Activated T-helper 1 cell treated with anti-CD3 and anti-CD28 coated beads, Interleukin-2, amount 50 U/mL, for 16 hours (primary cell): ENCODE measurements at places on chromosomes 3 and 15.

- DNase-seq, result no peak
Measured at GRCh38 chr3:50978991-50979667, 304.4 kb downstream of the DOCK3 start.

DNA sequence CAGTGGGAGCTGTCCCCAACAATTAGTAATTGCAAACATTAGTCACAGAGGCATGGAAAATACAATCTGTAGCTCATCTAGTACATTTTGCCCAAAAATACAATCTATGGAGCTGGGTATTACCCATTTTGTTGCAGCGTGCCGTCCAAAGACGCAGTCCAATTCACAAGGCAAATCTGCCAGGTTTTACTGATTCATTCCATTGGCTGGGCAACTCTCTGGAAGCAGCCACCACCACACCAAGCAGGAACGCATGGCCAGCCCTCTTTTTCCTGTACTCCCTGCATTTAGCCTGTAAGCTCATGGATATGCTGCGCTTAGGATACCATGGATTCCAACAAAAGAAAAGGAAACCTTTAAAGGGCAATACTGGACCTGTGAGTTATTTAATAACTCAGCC lies 60.5 kb upstream of the ARRDC4 start:
- DNase-seq, result no peak

GRCh38 chr3:17905996-17906395 lies 163.6 kb upstream of the TBC1D5 start:
- no peak for DNase-seq

DNA sequence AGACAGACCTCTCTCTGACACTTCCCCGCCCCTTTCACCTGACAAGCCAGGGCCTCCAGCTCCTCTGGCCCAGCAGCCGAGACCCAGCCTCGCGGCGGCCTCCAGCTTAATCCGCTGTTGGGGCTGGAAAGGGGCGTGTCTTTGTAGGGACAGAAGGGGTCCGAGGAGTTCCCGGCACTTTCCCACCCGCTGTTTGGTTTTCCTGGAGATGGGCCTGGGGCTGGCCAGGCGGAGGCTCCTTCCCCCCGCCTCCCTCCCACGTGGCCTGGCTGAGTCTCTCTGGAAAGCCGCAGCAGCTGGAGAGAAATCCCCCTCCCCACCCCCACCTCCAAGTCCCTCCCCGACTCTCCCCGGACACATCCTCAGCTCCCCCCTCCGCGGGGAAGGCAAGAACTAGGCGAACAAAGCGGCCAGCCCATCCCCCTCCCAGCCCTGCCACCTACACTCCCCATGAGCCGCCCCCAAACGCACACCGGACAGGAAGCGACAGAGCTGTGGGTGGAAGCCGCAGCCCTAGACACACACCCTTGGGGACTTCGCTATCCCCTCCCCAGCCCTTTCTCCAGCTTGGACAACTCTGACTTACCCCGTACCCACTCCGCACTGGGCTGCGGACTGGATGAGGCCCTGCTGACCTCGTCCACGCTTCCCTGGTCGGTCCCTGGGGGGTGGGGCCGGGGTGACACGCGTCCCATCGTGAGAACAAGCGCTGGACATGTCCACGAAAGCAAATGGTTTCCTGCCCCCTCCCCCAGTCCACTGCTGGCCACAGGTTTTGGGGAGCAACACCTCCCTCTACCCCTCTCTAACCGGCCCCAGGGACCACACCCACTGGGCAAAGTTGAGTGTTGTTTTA lies 1.2 kb downstream of the IGDCC4 start:
- DNase-seq, result no peak

- no peak for DNase-seq
Measured at GRCh38 chr3:72227486-72228070, 442.6 kb upstream of the PROK2 start.
